GM06990 (cell line): ENCODE measurements at places on chromosomes 2 and 18.

DNA sequence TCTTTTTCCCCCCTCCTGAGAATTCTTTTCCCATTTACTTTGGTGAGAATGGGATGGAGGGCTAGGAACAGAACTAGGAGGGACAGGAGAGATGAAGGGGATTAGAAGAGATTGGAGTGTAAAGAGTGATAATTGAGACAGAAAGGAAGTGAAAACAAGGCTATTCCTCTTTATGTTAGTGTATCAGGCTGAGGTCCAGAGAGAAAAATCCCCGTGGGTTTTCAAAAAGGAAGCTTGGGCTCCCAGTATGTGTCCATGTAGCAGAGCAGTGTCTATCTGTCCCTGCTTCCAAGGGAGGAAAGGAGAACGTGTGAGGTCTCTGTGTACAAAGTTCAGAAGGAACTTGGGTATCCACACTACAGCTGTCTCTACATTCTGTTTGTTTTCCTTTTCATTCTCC is 59.9 kb upstream of the KCNE4 start:
- no peak for DNase-seq

DNA sequence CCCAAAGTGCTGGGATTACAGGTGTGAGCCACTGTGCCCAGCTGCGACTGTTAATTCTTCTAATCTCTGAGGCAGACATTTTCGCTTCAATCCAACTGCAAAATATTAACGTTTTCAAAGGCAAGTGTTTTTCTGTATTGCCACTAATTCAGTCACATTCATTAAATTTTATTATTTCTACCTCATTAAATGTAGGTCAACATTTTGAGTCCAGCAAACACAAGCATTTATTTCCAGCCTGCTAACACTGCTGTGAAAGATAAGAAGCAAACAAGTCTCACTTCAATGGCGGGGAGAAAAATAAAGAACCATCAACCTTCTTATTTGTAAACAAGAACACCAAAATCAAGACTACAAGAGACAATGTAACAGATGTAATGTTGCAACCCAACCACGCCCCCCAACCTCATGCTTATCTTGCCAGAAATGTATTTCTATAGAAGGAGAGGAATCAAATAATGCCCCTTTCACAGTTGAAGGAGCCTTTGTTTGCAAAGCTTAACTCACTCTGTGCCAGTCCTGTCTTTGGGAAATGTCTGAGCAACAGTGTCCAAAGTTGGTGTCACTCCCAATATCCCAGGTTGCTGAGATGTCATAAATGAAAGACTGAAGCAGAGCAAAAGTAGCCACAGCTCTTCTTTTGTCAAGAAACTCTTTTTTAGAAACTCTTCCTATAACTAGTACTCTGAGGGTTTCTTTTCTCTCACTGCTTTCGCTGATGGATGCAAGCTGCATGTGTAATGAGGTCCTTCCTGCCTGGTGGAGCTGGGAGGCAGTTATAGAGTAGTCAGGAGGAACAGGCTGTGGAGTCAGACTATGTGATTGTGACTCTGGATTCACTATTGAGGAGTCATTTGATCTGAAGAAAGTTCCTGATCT is 8.6 kb downstream of the DOCK10 start:
- no peak for DNase-seq

DNA sequence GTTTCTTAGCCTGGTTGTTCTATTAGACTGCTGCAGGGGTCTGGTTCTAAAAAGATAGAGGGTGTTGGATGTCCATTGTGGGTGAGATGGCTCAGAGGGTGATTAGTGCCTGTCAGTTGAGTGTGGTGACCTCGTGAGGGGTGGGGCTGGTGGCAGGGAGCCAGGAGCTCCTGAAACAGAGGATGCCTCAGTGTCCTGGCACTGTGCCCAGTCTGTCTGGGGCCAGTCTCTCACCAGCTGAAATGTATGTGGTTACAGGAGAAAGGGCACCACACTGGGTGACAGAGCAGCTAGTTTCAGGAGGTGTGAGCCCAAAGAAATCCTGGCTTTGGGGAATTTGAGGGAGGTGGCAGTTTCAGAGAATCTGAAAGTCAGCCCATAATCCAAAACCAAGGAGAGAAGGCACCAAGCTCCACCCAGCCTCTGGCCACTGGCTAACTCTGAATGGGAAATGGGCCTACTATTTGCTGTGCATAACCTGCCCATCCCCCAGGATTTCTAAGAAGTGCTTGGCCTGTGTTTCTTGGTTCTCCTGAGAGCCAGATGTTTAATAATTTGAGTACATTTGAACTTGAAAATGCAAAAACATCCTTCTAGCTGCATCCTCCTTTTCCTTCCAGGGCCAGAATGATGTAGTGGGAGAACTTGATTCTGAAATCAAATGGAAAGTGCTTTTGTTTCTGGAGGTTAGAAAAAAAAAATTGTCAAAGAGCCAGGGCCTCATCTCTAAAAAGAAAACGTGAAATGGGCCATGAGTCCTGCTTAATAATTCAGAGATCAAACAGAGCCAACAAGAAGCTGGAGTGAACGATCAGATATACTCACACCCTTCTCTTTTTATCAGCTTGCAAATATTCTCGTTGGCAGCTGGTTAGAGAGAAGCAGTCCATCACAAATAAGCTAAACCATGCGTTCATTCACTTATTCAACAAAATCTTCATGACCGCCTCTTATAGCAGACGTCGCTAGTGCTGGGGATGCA is 92.3 kb downstream of the B3GNT2 start:
- peak; percentile 66 for DNase-seq

GRCh38 chr18:36493349-36494159 is 196.0 kb downstream of the FHOD3 start:
- no peak for DNase-seq

GRCh38 chr2:172473167-172473566 is 45.8 kb downstream of the ITGA6 start:
- DNase-seq = no peak

DNA sequence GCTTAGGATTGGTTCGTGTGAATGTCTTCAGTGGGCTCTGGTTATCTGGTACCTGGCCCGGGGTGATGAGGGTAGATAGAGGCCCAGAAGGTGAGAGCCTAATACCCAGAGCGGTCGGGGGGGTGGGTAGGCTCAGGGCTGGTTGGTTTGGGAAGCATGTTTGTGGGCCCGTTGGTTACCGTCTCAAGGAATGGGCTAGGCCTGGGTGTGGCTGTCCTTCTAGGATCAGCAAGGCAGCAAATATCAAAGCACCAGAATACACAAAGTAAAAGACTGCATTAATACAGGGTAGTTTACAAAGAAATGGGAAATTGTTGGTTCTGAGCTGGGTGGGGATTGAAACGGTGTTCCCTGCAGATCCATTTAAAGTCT is 6.0 kb upstream of the IL1R2 start:
- no peak for DNase-seq

- DNase-seq = no peak
These were observed 428.3 kb downstream of the NCKAP5 start for GRCh38 chr2:133139847-133140533.

DNA sequence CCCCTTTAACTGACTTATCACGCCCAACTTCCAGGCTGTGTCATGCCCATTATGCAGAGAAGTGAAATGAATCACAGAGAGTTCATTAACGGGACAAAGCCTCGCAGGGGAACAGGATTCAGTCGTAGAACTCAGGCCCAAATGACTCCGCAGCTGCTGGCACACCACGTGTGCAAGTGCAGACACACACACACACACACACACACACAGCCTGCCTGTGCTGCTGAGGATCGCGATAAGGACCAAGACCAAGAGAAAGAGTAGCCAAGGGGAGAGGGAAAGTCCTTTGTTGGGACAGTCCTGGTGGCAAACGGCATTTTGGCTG is 90.0 kb upstream of the TAF1B start:
- DNase-seq = peak; percentile 80

GRCh38 chr2:11493282-11493681 is 27.3 kb upstream of the E2F6 start:
- no peak for DNase-seq

DNA sequence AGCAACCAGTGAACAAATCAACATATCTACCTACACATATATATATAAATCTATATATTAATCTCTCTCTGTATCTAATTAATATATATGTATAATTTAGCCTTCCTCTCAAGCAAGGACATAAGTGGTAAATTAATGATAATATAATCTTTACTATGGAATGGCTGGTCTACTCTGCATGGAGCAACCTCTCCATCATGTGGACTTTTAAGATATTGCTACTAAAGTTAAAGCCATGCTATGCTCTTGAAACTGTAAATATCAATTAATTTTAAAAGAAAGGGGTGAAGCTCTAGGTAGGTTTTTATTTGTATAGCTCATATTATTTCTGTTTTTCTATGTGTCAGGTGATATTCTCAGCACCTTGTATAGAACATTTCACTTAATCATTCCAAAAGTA is 147.0 kb downstream of the PPP1R1C start:
- DNase-seq = no peak

- no peak for DNase-seq
These were observed 13.0 kb upstream of the RALB start for GRCh38 chr2:120239488-120240287.

- no peak for DNase-seq
These were observed 138.9 kb downstream of the TNS1 start for GRCh38 chr2:217863883-217864282.

GRCh38 chr2:99857867-99858444 is 284.4 kb downstream of the AFF3 start:
- DNase-seq = no peak

GRCh38 chr2:67500541-67500940 is 103.4 kb downstream of the ETAA1 start:
- no peak for DNase-seq

DNA sequence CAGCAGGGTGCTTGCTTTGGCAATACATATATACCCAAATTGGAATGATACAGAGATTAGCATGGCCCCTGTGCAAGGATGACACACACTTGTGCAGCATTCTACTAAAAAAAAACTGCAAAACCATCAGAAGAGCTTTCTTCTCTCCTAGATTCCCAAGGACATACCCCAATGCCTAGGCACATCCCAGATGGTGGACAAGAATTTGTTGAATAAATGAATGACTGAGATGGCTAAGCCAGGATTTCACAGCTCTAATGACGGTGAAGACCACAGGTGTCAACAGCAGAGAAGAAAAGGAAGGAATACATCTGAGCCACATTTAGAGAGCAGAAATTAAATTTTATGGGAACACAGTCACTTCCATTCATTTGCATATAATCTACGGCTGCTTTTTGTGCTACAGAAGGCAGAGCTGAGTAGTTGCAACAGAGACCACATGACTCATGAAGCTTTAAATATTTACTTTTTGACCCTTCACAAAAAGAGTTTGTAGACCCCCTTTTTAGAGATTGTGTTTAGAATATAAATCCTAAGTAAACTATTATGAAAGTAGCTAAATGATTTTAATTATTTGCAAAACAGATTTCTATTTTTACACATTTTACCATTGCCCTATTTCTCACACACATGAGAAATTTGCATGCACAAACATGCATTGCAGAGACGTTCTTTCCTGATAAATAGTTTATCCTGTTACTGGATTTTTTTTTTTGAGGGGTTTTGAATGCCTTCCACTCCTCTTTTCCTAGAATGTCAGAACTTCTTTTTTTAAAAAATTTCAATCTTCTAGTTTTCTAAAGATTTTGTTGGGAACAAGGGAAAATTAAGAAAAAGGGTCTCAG is 119.0 kb downstream of the PMAIP1 start:
- no peak for DNase-seq

DNA sequence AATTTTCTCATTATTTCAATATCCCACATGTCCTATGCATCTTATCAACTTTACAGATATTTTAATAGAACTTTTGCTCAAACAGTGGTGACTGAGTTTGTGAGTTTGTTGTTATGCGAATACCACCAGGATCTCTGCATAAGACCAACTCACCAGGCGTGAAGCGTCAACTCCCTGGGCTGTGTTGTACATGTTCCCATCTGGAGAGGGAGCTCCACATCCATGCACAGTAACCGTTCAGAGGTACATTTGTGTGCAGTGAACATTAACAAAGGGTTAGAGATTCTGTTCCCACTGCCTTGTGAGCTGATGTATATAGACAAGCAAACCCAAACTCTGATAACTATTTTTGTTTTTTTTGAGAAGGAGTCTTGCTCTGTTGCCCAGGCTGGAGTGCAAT is 188.7 kb downstream of the MYT1L start:
- DNase-seq = no peak

DNA sequence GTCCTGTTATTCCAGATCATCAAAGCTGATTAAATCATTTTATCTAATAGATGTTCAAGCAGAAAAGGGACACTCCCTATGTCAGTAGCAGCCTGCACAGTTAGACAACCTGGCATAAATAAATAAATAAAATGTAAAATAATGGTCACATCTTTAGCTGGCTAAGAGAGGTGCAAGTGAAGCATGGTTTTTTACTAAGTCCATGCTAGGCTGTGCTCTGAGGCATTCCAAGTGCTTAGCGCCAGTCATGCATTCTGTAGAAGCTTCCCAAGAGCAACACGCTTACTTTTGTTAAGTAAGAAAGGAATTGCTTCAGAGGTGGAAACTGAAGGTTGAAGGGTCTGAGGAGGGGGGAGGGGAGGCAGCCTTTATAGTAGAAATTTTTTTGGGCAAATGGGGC is 351.2 kb downstream of the CDH2 start:
- no peak for DNase-seq

GRCh38 chr2:58073751-58074150 is 27.1 kb downstream of the VRK2 start:
- no peak for DNase-seq

- no peak for DNase-seq
These were observed 226.9 kb upstream of the THSD7B start for GRCh38 chr2:136538489-136538888.

DNA sequence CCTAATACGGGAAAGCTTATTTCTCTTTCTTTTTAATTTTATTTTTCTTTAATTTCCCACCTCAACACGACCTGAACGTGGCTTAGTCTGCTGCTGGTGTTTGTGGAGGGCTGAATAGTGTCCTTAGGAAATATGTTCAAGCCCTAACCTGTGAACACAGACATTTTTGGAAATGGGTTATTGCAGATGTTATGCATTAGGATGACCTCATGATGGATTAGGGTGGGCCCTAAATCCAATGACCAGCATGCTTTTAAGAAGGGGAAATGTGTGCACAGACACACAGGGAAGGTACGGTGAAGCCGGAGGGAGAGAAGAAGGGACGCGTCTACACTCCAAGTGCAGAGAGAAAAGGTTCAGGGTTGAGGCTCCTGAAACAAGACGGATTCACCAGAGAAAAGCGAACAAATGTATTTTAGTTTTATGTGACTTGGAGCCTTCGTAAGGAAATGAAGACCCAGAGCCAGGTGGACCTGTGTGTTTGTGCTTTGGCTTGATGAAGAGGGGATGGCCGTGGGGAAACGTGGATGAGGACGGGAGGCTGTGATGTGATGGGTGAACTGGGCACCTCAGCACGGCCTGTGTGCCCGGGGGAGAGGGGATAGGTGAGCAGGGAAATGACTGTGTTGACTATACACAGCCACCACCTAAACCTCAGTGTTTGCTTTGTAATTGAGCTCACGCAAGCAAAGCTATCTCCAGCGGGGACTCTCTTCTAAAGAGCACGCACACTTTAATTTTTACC is 37.5 kb downstream of the RTP5 start:
- DNase-seq = no peak

GRCh38 chr2:188865681-188866080 is 108.5 kb upstream of the COL3A1 start:
- DNase-seq = no peak
